ENCODE measurements at places on chromosomes 2 and 18. TPM values are rescaled to one million over a fixed set of nuclear protein-coding genes. Genes with fewer than 3 reads are reported as not detected.

DNA sequence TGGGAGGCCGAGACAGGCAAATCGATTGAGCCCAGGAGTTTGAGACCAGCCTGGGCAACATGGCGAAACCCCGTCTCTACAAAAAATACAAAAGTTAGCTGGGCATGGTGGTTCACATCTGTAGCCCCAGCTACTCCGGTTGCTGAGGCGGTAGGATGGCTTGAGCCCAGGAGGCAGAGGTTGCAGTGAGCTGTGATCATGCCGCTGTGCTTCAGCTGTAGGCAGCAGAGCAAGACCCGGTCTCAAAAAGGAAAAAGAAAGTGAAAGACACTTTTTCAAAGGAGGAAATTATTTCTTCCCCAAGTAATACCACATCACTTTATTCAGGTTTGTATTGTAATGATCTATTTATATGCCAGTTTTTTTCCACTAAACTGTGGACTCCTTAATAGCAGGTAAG, 35.7 kb upstream of the TAF4B start:
- no peak for DNase-seq

GRCh38 chr2:15498554-15498953, 62.6 kb downstream of the NBAS start:
- no peak for DNase-seq

DNA sequence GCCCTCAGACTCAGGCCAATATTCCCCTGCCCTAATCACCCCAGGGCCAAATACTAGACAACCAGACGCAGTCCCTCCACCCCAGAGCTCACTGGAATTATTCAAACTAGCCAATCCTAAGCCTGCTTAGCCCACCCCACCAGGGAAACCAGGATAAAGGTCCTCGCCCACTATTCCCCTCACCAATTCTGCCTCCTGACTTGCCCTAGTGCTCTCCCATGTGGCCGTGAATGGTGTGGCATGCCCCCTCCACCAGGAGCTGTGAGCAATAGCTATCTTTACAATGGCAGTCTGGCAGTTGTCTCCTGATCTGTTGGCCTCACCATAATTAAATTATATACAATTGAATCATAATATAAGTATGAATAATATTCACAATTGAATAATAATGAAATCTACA, 42.3 kb downstream of the FAM124B start:
- DNase-seq, result peak; percentile 16

DNA sequence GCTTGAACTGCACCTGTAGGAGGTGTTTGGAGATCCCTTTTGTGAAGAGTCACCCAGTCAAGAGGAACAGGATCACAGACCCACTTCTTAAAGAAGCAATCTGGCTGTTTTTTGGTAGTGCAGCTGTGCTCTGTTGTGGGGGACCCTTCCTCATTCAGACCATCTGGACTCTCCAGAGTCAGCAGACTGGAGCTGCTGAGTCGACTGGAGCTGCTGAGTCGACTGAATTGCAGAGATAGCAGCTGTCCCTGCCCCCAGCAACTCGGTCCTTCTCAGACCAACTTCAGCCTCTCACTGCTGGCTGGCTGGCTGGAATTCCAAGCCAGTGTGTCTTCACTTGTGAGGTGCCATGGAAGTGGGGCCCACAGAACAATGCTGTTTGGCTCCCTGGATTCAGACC, 56.8 kb downstream of the GTF3C3 start:
- no peak for DNase-seq

GRCh38 chr2:75801234-75801982, 90.7 kb upstream of the GCFC2 start:
- DNase-seq, result no peak

DNA sequence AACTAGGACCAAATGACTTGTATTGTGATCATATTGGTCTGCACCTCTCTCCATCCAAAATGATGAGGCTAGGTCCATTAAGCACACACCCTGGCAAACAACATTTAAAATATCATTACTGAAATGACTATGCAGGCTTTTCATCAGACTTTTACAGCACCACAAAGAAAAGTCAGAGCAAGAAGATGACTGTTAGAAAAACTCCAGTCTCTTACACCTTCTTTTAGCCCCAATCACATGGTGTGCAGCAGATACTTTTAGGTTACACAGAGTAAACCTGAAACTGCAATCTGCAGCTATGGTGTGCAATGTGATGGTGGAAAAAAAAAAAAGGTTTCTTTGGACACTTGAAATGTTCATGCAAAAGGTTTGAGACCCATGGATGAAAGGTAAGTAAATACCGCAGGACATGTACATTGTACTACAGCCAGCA, 5.4 kb upstream of the POLI start:
- peak; percentile 29 for DNase-seq

DNA sequence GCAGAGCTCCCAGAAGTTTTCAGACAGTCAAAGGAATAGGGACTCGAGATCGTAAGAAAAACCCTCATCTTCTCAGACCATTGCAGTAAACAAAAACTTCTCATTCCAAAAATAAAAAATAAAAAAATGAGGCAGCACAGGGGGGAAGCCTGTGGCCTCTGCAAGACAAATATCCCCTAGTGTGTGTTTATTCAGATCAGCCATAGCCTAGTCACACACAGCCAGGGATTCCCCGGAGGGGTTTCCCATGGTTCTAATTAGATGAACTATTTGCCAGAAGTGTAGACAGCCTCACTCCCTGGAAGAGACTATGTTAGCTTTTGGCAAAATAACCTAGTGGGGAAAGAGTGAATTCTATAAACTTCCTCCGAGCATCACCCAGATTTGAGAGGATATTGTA, 122.9 kb upstream of the KLF7 start:
- no peak for DNase-seq

DNA sequence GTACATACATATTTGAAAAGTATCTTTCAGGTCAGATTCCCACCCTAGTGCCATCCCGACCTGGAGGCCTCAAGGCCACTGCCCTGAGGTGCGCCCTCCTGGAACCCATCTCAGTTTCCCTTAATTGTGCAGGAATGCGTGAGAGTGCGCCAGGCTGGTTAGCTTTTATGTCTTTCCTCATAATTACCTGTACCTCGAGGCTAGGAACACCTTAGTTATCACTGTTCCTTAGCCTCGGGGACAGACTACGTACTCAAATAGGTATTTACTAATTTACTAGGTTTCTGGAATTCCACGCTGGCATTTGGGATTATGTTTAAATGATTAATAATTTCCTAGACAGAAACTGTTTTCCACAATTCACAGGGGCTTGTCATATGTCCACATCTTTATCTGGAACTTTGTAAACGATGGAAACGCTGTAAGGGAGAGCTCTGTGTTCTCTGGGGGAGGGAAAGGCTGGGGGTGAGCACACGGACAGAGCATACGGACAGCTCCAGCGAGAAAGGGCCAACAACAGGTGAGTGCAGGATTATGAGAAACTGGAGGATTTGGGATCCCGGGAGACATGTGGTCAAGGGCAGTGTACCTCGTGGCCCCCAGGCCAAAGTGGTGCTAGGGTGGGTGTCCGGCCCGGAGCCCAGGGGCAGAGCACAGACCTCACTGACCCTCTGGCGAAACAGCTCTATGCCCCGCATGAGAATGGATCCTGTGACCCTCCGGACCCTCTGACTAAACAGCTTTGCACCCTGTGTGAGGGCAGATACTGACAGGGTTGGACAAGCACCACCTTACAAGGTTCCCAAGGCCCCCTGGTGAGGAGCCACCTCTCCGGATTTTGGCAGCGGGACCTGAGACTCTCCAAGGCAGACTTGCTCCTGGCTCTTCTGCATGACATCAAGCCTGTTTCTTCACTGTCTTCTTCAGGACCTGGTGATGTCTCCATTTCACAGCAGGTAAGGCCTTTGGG, 102.0 kb upstream of the PXDN start:
- no peak for DNase-seq

RIT2 gene
- total RNA-seq, result not detected

SERPINB12 gene
- total RNA-seq, result not detected

EXOC6B gene
- total RNA-seq, result 15.9 TPM

ERBB4 gene
- not detected for total RNA-seq

SLC16A14 gene
- total RNA-seq, result not detected

Data from HepG2 (cell line).